Left renal cortex interstitium (tissue), 4 donors: ENCODE measurements at places on chromosomes 2 and 18. TPM values are rescaled to one million over a fixed set of nuclear protein-coding genes. Genes with fewer than 3 reads are reported as not detected.

DNA sequence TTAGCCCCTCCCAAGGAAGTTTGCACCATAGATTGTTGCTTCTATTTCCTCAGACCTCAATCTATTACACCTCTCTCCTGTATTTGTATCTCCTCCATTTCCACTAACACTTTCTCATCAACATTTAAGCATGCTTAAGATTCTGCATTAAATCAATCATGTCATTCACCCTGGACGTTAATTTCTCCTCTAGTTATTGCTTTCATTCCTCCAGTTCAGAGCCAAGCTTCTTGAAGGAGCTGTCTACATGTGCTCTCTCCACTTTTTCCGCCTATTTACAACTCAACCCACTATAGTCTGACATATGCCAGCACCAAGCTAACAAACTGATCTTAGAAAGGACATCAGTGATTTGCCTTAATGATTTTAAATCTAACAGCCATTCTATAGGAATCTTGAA is 99.5 kb downstream of the OLA1 start:
- no peak for DNase-seq

The SOX11 gene
- polyA plus RNA-seq, result 14.7 TPM

- DNase-seq, result peak; percentile 17
Measured at GRCh38 chr18:9017167-9017904, 85.2 kb upstream of the NDUFV2 start.

GRCh38 chr2:119253114-119253702 is 29.6 kb downstream of the STEAP3 start:
- DNase-seq, result no peak

GRCh38 chr2:74080346-74080745 is 67.4 kb downstream of the BOLA3 start:
- DNase-seq, result no peak

- DNase-seq, result no peak
Measured at GRCh38 chr2:9033385-9034168, 30.1 kb upstream of the MBOAT2 start.

DNA sequence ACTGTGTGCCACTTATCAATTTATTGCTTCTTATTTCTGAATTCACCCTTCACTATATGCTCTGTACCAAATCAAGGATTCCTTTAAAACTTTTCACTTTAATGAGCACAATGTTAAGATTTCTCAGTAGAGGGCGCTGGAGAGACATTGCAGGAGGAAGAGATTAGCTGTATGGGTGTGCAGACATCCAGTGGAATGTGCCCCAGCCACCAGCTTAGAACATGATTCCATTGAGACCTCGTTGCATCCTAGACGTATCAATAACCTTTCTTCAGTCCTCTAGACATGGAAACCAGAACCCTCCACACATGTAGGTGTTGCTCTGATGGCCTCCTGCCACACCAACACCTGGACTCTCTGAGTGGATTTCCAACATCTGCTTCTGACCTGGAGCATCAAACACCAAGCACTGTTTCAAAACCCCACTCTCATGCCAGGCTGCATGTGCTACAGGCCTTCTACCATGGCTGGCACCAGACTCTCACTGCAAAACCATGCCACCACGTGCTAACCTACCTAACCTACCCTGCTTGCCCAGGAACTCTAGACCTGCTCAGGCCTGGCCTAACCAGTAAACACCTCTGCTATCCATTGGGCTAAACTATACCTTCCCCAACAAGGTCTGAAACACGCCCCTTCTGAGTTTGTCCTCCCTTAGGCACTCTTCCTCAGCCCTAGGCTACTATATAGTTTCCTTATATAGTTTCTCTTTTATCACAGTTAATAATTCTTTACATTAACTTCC is 633.2 kb upstream of the PKDCC start:
- no peak for DNase-seq

DNA sequence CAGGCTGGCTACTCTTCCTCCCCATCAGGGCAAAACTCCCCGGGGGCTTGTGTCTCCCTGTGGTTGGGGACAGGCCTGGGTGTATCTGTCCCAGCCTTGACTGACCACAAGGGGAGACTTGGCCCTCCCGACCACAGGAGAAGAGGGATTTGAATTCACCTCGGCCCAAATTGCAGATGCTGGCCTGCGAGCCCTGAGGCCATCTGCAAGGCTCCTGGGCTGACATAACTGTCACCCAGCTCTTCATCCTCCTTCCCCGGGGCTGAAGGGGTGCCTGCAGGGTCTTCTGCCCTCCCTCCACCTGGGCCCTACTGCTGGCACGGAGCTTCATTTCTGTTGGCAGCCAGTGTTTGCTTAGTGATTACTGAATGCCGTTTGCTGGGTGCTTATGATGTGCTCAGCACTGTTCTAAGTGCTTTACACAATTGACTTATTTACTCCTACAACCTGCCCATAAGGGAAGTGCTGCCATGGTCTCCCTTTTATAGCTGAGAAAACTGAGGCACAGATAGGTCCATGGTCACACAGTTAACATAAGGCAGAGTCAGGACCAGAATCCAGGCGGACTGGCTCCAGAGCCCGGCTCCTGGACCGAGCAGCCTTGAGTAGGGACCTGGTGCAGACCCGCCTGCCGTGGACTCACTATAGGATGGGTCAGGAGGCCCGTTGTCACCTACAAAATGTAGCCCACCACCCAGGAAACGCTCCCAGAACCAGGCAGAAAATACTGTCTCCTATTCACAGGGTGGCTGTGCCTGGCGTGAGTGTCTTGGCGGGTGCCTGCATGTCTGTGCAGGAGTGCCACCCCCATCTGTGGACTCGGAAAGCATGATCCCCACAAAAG is 18.9 kb downstream of the STEAP3 start:
- DNase-seq, result no peak

DNA sequence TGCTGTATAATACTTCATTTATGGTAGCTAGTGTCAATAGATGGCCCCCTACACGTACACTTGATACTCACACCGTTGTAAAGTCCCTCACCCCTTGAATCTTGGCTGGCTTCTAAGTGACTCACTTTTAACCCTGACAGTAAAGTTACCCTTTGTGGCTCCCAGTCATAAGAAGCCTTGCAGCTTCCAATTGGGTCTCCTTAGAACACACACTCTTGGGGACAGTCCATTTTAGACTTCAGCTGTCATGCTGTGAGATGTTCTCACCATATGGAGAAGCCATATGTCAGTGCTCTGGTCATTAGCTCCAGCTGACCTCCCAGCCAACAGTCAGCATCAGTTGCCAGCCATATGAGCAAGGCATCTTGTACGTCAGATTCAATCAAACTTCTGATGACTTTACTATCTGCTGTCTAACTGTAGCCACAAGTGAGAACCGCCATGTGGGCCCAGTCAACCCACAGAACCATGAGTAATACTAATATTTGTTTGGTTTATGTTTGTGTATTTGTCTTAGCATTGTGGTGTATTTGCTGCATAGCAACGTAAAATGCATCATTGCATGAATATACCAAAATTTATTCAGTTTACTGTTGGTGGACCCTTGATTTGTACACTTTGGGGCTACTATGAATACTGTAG is 68.3 kb downstream of the PTPN4 start:
- DNase-seq, result no peak

The SCYGR4 gene
- not detected for polyA plus RNA-seq

The ADCYAP1 gene
- 0.22 TPM for polyA plus RNA-seq

- DNase-seq, result no peak
Measured at GRCh38 chr2:237351046-237351445, 62.9 kb downstream of the COL6A3 start.

DNA sequence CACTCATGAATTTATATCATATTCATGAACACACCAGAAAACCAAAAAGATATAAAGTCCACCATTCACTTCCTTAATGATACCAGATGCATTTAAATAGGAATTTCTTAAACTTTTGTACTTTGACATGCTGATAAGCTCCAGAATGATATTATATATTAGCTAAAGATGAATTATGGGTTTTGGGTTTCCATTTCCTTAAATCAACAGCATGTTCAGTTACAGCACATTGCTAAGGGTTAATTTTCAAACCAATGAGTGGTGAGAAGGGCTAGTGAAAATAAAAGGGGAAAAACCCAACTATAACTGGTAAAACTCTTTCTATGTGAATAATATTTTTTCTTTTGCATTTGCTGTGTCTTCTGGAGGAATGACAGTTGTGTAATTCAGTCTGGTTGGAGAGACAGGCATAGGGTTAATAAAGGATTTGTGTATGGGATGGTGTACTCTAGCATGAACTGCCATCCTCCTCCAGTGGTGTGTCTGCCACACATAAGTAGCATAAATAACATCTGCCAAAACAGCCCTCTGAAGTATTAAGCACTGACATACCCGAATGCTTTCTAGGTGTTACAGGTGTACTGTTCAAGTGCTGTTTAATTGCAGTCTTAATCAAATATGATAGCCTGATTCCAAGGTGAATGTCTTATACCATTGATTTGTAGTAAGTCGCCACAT is 19.3 kb upstream of the CPS1 start:
- DNase-seq, result no peak

The TNFAIP6 gene
- polyA plus RNA-seq, result 1.8 TPM

GRCh38 chr2:195458936-195459335 is 198.1 kb upstream of the SLC39A10 start:
- DNase-seq, result no peak

- DNase-seq, result no peak
Measured at GRCh38 chr2:134482131-134482723, 228.4 kb downstream of the MGAT5 start.

The ALPI gene
- polyA plus RNA-seq, result 0.09 TPM

DNA sequence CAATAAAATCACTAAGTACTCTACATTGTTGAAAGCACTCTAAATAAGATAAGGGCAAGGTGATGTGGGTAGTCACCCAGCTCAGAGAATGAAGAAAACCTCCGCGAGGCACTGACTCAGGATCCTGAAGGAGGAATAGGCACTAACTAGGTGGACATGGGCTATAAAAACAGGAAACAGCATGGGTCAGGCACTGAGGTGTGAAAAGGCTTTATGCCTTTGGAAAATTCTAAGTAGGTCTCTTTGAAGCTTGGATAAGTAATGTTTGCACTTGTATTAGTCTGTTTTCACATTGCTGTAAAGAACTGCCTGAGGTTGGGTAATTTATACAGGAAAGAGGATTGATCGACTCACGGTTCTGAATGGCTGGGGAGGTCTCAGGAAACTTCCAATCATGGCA is 161.6 kb downstream of the EPHA4 start:
- DNase-seq, result no peak

DNA sequence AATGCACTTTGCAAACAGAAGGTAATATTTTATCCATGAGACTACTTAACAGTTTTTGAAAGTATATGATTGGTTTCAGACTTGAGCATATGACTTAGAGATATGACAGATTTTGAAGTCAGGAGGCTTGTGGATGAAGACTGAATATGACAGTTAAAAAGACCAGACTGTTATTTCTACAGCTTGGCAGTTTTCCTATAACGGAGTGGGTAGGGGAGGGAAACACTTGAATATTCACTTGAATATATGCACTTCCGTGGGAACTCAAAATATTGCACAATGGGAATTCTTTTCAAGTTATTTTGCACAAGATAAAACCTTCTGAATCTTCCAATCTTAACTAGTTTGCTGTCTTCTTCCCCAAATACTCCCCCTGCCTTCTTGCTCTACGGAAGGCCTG is 64.6 kb upstream of the ACKR3 start:
- DNase-seq, result no peak

The C2orf78 gene
- polyA plus RNA-seq, result not detected

The NT5C1B gene
- polyA plus RNA-seq, result 1.1 TPM

DNA sequence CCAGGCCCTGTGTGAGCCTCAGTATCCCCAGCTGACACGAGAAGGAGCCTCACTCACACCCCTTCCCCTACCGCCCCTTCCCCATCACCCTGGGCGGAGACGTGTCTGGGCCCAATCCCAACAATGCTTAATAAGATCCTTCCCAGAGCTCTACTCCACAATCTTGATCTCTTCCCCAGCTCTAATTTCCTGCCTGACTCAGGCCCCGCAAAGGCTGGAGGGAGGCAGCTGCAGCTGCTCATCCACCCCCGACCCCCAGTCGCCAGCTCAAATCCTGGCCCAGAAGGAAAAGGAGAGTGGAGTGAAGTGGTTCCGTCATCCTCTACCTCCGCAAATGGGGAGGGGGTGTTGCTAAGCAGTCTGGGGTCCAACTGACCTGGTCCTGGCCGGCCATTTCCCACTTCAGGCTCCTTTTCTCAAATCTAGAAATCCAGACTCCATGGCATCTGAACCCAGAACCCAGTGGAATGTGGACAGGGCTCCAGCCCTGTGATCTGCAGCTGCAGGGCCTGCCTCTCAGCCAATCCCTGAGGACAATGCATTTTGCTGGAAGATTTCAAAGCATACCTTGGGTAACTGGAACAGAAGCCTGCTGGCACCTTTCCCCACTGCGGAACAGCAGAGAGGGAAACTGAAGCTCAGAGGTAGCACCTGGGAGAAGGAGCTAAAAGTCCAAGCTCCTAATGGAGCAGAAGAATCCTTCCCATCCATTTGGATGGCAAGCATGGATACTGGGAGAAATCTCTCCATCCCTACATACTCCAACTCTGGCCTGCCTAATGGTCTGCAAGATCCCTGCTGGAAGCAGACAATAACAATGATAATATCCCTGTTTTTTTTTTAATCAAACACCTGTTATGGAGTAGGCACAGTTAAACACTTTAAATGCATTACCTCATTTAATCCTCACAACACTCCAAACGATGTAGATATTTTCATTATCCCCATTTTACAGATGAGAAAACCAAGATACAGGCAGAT is 5.6 kb upstream of the TNS1 start:
- DNase-seq, result no peak

DNA sequence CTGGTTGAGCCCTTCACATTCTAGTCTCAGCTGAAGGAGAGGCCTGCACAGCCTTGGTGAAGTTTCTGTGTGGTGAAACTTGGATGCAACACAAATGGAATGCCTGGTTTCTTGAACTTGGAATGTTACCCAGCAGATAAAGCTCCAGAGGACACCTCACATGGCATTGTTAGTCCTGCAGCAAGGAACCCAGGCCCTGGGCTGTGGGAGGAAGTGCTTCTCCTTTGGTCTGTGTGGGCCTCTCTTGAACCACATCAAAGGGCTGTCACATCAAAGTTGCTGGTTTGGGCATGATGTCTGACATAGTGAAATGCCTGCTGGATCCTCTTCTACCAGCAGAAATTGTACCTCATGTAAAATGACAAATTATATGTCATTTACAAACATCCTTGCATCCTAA is 198.5 kb downstream of the FHOD3 start:
- no peak for DNase-seq

GRCh38 chr18:63606526-63606925 is 19.4 kb downstream of the SERPINB13 start:
- no peak for DNase-seq

The ZSWIM2 gene
- polyA plus RNA-seq, result not detected

DNA sequence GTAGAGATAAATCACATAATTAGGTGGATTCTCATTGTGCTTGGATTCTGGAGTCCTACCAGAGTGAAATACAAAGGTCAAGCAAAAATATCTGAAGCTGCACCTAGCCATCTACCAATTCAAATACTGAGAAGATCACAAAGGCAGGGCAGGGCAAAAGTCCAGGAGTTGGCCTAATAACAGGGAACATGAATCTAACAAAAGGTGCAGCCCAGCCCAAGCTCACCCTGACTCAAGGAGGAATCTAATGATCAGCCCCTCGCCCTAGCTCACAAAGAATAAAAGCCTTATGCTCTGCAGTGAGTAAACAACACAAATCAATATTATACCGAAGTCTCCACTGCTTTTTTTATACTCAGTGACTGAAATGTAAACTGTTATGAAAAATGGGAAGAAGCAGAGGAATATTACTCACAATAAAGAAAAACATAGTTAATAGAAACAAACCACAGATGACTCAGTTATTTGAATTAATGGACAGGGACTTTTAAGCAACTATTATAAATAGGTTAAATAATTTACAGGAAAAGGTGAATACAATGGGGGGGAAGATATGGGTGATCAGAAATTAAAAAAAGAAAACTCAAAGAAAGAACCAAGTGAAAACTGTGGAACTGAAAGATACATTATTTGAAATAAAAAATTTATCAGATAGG is 49.5 kb downstream of the ANTXR1 start:
- no peak for DNase-seq

The CD207 gene
- not detected for polyA plus RNA-seq

- DNase-seq, result no peak
Measured at GRCh38 chr2:126253669-126254068, 402.3 kb upstream of the GYPC start.
